NCI-H345 (cell line): ENCODE measurements at places on chromosomes 2 and 18.
A peak's percentile ranks its signal among the peaks of the same experiment; 100 is the strongest.

- DNase-seq, result no peak
Observed at GRCh38 chr2:150346806-150347205, 140.7 kb downstream of the RND3 start.

- no peak for DNase-seq
Observed at GRCh38 chr2:229170916-229171315, 100.2 kb downstream of the PID1 start.

DNA sequence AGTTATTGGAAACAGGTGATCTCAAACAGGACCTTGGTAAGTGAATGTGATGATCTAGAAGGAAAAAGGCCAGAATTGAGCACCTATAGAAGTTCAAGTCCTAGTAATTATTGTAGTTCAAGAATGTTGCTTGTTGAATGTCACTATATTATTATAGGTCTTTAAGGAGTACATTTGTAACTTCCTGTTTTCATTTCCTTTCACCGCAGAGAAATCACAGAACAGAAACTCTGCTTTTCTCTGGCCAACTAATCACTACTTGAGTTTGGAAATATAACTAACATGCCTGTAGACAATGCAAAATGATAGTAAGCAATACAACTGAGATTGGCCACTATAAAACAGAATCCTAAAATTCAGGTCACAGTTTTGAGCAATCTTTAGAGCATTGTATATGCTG lies 61.8 kb upstream of the EFEMP1 start:
- DNase-seq, result no peak

DNA sequence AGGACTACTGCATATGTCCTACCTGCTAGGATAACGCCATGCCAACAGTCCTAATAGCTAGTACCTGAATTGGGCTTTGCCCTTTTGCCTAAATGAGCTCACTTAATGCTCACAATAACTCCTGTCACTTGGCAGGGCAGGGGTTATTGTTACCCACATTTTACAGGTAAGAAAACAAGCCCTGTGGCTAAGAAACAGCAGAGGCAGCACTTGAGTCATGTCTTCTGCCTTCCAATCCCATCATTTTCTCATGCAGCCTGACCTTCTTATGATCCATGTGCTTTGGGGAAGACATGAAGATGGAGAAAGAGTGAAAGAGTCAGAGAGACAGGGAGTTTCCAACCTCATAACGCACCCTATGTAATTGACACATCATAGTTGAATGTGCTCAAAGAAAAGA lies 33.6 kb upstream of the LPIN1 start:
- DNase-seq, result no peak

DNA sequence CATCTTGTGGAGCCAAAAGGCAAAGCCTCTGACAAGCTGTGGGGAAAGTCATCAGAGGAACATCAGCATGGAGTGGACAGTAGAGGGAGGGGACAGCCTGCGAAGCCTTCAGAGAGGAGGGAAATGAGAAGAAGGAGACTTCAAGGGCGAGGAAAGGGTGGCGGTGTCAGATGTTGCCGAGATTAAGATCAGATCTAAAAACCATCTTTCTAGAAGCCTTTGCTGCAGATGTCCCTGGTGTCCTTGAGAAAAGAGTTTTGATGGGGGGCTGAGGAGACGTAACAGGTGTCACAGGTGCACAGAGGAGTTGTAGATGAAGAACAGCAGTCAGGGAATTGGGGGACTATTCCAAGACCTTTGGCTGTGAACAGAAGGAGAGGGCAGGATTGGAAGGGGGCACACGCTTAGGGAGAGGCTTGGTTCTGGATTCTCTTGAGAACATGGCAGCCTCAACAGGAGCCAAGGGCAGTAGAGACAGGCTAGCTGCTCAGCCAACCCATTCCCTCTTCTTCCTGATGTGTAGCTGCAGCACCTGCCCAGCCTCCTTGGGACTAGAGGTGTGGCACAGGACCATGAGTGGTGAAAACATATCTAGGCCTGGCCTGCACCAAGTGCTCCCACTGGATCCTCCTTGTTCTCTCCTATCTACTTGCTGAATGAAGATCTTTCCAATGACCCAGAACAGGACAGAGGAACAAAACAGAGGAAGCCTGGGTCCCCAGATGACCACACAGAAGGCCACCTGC lies 22.7 kb upstream of the NCL start:
- DNase-seq, result no peak

GRCh38 chr2:50448556-50448955 lies 583.4 kb downstream of the NRXN1 start:
- peak; percentile 49 for DNase-seq

GRCh38 chr18:27064673-27065072 lies 120.4 kb downstream of the CHST9 start:
- DNase-seq, result no peak

GRCh38 chr2:14690926-14691325 lies 58.4 kb downstream of the LRATD1 start:
- no peak for DNase-seq

- DNase-seq, result no peak
Observed at GRCh38 chr18:67276638-67277037, 239.9 kb downstream of the DSEL start.

DNA sequence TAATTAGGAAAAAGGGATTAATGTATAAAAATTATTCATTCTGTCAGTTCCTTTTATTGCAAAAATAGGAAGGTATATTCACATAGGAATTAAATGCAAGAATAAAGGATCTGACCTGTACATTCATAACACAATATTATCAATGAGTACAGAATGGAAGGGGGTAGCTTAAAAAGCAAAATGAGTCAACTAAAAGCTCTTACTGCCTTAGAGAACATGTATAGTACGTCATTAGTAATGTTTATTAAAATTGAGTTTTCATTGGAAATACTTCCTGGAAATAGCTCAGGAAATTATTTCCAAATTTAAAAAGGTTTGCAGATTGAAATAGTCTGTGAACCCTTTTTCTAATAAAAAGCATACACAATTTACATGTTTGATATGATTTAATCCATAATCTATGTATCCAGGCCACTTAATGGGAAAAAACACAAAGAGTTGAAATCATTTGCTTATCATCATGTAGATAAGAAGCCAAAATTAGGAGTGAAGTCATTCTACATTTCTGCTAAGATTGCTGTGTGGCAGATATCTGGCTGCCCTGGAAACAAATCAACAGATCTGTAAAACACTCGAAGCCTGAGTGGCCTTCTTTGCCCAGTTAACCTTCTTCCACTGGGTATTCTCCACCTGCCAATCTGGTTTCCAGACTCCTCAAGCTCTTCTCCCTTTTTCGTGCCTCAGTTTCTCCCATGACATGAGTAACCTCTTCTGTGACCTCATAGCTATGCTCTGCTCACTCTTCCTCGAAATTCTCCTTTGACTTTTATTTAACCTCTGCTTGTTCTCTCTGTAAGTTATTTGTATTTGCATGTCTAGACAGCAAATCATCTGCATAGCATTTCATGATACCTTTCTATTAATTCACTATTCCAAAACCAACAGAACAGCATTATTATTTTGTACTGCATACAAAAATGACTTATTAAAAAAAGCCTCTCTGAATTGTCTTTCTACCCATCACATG lies 181.2 kb upstream of the REV1 start:
- no peak for DNase-seq

DNA sequence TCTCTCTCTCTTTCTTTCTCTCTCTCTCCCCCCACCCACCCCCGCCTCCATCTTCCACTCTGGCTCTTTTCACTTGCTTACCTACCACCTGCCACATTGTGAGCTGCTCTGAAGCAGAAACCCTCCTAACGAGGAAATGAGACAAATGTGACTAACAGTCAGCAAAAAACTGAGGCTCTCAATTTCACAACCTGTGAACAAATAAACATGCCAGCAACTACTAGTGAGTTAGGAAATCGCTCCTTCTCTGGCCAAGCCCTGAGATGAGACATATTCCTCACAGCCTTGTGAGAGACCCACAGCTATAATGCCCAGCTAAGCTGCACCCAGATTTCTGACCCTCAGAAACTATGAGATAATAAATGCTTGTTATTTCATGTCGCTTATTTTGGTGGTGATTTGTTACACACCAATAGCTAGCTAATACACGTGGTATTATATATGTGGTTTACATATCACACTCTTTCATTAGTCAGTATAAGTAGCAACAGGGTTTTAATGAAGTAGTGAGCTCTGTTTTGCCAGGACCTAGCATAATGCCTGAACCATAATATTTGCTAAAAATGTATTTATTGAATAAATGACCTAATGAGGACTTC lies 8.4 kb upstream of the ZNF521 start:
- DNase-seq, result no peak

GRCh38 chr2:119721462-119721861 lies 38.3 kb upstream of the PTPN4 start:
- DNase-seq, result no peak

- no peak for DNase-seq
Observed at GRCh38 chr18:45850021-45850420, 24.5 kb downstream of the SIGLEC15 start.

GRCh38 chr2:210842896-210843295 lies 286.5 kb downstream of the CPS1 start:
- no peak for DNase-seq

DNA sequence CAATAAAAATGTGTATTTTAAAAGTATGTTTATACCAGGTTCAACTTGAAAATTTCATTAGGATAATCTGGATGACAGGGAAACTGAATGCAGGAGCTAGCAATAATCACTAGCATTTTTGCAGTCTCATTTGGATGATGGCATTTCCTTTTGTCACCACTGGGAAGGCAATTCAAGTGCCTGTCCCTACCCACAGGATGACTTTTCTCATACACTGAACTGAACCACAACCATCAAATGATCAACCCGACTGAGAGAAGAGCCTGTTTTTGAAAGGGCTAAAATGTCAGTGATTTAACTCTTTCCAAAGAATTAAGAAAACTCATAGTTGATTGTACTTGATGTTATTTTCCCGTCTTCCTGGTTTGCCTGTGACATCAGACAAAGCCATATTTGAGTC lies 115.0 kb downstream of the FAM124B start:
- no peak for DNase-seq

DNA sequence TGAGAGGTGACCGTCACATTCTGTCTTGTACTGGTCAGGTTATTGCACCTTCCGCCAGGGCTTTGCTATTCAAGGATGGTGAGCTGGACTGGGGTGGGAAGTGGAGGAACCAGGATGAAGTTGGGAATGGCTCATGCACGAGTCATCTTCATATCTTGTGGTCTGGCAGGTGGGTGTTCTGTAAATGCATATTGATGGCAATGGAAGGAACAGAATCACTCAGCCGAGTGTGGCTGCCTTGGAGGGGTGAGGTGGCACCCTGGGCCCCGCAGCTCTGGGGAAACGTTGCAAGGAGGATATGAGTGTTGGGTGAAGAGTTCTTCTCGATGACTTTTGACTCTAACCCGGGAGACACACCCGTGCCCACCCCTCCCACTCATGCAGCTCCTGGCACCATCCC lies 1.2 kb downstream of the NEU2 start:
- no peak for DNase-seq

- DNase-seq, result no peak
Observed at GRCh38 chr2:137508739-137509384, 455.4 kb upstream of the HNMT start.
